ENCODE measurements at places on chromosomes 2 and 18.

- DNase-seq = no peak
Observed at GRCh38 chr18:59593291-59593717, 103.9 kb downstream of the CCBE1 start.

DNA sequence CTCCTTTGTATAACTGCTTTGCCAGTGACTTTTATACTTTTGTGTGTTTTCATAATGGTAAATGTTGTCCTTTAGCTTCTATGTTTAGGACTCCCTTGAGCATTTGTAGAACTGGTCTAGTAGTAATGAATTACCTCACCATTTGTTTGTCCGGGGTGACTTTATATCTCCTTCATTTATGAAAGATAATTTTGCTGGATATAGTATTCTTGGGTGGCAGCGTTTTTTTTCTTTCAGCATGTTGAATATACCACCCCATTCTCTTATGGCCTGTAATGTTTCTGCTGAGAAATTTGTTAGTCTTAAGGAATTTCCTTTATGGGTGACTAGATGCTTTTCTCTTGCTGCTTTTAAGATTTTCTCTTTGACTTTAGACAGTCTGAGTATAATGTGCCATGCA lies 56.0 kb downstream of the GPC1 start:
- no peak for DNase-seq

DNA sequence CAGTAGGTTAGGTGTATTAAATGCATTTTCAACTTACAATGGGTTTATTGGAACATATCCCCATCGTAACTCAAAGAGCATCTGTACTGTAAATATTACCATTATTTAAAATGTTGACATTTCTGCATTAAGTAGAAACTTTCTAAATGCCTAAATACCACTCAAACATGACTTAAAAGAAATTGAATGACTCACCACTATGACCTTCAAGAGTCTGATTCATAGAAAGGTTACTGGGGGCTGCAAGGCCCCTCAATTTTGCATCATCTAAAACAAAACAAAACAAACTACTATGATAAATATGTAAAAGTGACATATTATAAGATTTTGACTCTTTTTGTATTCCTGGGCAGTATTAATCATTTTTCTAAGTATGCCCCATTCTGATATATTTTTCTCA lies 7.6 kb downstream of the WDR35 start:
- DNase-seq = no peak

DNA sequence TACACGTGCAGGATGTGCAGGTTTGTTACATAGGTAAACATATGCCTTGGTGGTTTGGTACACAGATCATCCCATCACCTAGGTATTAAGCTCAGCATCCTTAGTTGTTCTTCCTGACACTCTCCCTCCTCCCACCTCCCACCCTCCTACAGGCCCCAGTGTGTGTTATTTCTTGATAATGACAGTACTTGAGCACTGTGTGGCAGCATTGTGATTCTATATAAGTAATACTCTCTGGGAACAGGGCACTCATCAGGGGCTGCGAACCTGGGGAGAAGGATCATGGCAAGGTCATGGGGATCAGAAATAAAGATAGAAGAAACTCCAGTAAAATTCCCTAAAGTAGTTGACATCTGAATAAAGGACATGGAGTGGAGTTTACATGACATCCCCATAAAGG lies 1256.2 kb upstream of the CRIM1 start:
- no peak for DNase-seq

DNA sequence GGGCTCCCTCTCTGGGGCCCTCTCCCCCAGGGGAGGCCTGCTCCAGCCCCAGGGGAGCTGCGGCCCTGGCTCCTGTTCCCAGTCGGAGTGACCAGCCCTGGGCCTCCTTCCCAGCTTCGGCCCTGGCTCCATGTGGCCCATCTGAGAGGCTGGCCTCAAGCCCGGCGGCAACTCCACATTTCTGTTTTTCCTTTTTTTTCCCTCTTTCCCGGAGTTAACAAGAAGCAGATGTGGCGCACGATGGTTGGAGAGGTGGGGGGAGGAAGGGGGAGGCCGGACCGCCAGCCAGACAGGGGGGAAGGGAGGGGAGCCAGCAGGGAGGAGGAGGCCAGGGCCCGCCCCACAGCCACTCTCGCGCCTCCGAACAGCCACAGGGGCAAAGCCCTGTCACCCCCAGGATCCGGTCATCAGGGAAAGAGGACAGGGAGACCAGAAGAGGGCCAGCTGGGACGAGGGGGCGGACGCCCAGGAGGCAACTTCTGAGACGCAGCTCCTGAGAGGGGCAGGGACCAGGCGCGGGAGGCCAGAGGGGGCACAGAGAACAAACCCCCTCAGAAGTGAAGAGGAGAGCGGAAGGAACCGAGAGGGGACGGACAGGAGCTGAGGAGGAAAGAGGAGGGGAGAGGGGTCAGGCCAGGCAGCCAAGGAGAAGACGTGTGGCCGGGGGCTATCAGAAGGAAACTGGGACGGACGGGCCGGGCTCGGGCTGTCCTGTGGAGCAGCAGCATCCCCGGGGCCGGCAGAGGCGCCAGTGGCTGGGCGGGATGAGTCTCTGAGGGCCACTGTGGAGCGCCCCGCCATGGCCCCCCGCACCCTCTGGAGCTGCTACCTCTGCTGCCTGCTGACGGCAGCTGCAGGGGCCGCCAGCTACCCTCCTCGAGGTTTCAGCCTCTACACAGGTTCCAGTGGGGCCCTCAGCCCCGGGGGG lies at the start of gene EMILIN1:
EMILIN1 (plus strand) TSS at position 349 of the 928 bp plus-strand sequence; CDS start at position 800, 451 bp downstream.
- no peak for DNase-seq

GRCh38 chr18:9431296-9431695 lies 44.0 kb upstream of the RALBP1 start:
- DNase-seq = no peak
